Immature natural killer cell (primary cell): ENCODE measurements at places on chromosomes 1 and 21. TPM values are rescaled to one million over a fixed set of nuclear protein-coding genes. Genes with fewer than 3 reads are reported as not detected.

DNA sequence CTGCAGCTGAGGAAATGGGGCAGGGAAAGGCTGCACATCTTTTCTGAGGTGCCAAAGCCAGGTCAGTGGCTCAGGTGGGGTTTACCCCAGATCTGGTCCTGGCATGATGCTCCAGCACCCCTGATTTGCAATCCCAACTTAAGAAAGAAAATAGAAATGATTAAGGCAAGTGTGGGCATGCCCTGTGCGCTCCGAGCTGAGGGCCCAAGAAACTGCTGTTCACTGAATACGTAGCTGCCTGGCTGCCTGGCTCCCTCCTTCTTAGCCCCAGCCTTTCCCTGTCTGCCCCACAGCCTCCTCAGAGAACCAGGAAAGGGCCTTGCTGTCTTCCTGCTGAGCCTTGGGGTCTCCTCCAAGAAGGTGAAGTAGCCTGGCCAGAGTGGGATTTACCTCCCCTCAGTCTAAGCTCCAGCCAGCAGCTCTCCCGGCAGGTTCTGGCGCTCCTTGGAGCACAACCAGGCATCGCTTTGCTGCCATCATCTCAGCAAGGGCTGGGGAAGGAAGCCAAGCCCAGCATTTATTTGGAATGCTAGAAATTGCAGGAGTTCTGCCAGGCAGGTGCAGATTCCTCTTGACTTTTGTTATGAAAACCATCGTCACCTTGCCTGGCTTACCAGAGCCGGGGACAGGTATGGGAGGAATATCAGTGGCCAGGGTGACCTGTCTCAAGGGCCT lies 51.3 kb upstream of the SELENON start:
- no peak for DNase-seq

DNA sequence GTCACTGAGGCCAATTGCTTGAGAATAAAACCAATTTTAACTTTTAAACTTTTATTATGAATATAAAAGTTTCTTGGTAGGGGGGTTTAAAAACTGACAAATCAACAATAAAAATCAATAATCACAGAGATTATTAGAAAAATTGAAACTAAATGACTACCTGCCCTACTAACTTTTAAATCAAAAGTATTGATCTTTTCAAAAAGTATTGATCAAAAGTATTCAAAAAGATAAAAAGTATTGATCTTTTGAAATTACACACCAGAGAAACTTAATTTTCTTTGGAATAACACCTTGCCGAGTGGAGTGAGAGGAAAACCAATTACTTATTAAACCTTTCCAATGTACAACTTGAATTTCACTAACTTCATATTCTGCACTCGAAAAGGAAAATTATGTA lies 2.2 kb downstream of the SLC30A1 start:
- DNase-seq: no peak

DNA sequence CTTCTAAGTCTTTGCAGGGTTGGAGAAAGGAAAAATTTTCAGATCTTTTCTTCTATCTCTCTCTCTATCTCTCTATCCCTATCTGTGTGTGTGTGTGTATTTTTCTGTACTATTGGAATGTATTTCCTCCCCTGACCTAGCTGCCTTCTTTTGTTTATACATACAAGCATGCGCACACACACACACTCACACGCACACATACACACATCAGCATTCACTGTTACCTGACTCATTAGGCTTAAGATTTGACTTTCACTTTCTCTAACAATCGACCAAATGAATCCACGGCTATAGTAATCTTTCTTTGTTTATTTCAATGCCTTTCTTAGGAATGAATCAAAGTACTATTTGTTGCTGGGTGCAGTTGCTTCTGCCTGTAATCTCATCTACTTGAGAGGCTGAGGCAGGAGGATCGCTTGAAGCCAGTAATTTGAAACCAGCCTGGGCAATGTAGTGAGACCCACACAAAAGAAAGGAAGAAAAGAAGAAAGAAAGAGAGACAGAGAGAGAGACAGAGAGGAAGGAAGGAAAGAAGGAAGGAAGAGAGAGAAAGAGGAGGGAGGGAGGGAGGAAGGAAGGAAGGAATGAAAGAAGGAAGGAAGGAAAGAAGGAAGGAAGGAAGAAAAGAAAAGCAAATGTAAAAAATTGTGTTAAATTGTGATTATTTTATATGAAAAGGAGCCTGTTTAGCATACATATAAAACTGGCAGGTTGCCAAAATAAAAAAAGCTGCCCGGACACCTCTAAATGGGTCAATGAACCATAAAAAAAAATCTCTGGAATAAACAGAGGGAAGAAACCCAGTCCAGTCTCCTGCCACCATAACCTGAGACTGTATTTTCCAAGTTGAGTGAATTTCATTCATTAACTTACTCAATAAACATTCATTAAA lies 206.8 kb downstream of the ZNF326 start:
- no peak for DNase-seq

DNA sequence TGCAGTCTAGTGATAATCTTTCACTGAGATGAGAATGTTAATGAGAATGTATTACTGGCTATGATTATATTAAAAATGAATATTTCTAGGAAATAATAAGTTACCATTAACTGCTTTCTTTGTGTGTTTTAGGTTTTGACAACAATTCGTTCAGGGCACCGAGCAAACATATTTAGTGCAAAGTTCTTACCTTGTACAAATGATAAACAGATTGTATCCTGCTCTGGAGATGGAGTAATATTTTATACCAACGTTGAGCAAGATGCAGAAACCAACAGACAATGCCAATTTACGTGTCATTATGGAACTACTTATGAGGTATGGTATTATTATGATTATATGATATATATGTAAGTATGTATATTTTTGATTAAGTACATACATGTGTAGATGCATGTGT lies 37.8 kb upstream of the MPC2 start:
- no peak for DNase-seq

STRIP1 gene
- 30.4 TPM for polyA plus RNA-seq

UBE2Q1 gene
- polyA plus RNA-seq: 9.7 TPM

SUMO3 gene
- 87.4 TPM for polyA plus RNA-seq

- DNase-seq: no peak
These were observed 15.1 kb upstream of the SAMD11 start for GRCh38 chr1:908661-909060.

GRCh38 chr1:11524465-11525150 lies 45.7 kb downstream of the DISP3 start:
- no peak for DNase-seq

GRCh38 chr1:19477284-19478249 lies 7.8 kb downstream of the CAPZB start:
- peak; percentile 71 for DNase-seq

PPIAL4G gene
- polyA plus RNA-seq: 0.24 TPM

DNA sequence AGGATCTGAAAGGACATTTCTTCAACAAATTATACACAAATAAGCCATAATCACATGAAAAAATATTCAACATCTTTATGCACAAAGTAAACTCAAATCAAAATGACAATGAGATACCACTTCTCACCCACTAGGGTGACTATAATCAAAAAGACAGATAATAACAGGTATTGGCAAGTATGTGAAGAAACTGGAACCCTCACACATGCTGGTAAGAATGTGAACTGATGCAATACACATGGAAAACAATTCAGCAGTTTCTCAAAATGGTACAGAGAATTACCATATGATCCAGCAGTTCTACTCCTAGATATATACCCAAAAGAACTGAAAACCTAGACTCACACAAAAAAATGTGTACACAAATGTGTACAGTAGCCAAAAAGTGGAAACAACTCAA lies 62.5 kb downstream of the CHD5 start:
- no peak for DNase-seq

- DNase-seq: no peak
These were observed 21.4 kb downstream of the JAK1 start for GRCh38 chr1:64944913-64945312.

TNFAIP8L2 gene
- 69.2 TPM for polyA plus RNA-seq

NECTIN4 gene
- not detected for polyA plus RNA-seq

DNA sequence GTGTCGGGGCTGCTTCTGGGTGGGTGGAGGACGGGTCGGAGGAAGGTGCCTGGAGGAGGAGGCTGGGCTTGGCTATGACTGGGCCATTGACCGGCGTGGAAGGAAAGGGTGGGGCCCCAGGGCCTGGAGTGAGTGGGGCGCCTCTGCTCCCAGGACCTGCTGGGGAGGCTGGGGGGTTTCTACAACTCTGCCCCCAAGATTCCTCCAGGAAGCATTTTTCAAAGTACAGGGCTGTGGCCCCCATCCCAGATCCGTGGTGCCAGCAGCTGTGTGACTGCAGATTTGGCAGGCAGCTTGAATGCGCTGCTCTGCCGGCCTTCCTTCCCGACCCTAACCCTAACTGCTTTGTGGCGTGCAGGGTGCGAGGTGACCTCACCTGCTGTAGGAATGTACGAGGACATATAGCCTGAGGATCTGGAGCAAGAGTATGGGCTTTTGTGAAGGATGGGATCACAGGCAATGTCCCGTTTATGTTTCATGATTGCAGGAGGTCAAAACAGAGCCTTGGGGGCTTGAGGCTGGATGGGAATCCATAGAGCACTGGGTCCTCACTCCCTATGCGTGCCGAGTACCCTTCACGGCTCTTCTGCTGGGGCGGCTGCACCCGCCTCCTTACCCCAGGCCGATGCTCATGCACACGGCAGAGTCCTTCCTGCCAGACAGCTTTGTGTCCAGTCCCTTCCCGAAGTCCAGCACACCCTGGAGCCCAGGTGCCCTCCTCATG lies 24.7 kb downstream of the TRPM2 start:
- DNase-seq: no peak

GRCh38 chr1:23592209-23592892 lies 33.0 kb upstream of the ID3 start:
- DNase-seq: no peak

DNA sequence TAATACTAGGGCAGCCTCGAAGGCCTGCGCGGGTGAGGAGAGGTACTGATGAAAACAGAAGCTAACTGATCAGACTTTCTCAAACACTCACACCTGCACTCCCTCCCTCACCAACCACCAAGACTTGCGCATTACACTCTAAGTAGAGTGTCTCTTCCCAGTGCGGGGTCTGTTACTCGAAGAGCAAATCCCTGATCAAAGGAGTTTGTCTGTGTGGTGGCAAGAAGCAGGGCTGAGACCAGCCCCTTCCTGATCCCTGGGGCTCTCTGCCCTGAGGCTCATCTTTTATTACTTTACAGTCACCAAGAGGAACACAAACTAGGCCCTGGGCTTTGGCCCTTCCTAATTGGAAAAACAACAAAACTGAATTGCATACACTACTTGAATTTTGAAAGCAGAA lies 19.5 kb upstream of the TSNAX start:
- DNase-seq: no peak

GRCh38 chr1:115557715-115558114 lies 84.1 kb upstream of the VANGL1 start:
- no peak for DNase-seq

- no peak for DNase-seq
These were observed 8.2 kb upstream of the HHIPL2 start for GRCh38 chr1:222555992-222556615.
